NB4 (cell line): ENCODE measurements at places on chromosomes 12 and 14.

DNA sequence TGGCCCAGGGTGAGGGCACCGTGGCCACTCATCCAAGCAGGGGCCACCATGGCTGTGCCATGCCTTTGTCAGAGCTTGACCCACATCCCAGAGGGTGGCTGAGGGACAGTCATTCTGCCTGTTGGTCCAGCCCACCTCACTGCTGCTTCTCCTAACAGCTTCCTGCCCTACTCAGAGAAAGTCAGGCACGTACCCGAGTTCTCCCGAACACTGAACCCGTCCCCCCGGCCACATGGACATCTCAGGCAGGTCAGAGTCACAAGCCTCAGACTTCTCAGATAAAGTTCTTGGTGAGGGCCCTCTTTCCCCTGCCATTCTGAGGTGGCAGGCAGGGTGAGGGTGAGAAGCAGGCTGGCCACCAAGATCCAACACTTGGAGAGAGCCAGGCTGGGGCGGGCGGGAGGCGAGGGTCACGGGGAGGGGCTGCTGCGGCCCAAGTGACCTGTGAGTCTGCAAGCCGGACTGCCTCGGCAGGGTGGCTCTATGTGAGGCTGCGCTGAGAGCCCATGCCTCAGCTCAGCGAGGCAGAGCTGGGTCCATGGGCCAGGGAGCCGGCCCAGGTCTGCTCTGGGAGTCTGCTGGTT, 317.8 kb downstream of the TMEM121 start:
- no peak for DNase-seq

GRCh38 chr14:42719391-42719790, 1112.7 kb downstream of the LRFN5 start:
- DNase-seq, result no peak

GRCh38 chr12:51818566-51819300, 29.8 kb downstream of the FIGNL2 start:
- no peak for DNase-seq

DNA sequence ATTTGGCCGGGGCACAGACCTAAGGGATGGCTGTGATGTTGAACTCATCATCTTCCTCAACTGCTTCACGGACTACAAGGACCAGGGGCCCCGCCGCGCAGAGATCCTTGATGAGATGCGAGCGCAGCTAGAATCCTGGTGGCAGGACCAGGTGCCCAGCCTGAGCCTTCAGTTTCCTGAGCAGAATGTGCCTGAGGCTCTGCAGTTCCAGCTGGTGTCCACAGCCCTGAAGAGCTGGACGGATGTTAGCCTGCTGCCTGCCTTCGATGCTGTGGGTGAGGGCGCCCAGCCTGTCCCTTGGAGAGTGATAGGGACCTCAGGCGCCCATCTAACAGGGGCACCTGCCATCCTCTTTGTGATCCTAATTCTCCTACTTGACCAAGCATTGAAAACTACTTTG, 12.4 kb downstream of the OAS3 start:
- DNase-seq, result no peak

- DNase-seq, result no peak
Measured at GRCh38 chr12:42859612-42860011, 270.1 kb upstream of the PRICKLE1 start.

GRCh38 chr12:122949405-122949804, 16.9 kb downstream of the ABCB9 start:
- DNase-seq, result no peak

DNA sequence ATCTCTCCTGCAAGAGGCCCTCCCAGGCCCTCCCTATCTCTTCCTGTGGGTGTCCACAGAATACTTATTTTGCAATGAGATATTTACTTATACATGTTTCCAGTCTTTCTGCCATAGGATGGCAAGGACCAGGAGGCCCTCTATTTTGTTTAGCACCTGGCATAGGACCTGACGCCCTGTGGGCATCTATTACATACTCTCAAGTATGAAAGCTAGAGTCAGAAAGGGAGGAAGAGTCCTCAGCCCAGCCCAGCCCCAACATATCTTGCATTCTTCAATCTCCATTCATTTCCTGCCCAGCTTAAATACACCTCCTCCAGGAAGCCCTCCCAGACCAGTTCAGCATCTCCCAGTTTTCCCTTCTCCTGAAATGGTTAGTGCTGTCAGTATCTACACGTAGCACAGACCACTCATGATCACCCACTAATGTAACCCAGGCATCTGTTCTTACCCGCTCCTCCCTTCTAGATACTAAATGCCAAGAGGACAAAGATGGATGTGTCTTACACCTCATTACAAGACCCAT, 7.4 kb downstream of the FOXN4 start:
- DNase-seq, result no peak

DNA sequence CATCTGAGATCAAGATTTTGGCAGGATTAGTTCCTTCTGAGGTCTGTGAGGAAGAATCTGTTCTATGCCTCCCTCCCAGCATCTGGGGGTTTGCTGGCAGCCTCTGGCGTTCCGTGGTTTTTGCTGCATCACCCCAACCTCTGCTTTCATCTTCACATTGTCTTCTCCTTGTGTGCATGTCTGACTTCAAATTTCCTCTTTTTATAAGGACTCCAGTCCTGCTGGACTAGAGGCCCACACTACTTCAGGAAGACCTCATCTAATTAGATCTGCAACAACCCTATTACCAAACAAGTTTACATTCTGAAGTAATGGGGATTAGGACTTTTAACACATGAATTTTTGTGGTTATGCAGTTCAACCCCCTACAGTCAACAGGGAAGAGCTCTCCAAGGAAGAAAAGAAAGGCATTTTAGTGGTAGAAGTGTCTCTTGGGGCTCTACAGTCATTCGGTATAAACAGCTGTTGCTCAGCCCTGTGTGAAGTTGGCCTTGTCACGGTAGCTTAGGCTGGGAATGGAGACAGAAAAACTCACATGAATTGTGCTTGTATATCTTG, 89.7 kb downstream of the CAND1 start:
- DNase-seq, result peak; percentile 27

DNA sequence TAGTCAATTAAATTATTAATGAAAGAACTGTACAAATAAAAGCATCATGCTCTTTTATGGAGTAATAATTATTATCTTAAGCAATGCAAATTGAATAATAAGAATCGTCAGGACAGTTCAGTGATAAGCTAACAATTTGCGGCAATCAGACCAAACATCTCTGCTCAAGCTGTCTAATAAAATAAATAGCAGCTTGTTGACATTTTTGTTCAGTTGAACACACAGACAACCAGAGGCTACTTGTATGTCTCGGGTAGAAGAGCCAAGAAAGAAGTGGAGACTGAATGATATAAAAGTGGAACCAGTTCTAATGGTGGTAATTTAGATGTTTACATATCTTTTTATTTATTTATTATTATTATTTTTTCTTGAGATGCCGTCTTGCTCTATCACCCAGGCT, 57.4 kb upstream of the FOXN3 start:
- no peak for DNase-seq

- no peak for DNase-seq
Measured at GRCh38 chr12:109423392-109423791, 53.7 kb downstream of the KCTD10 start.

GRCh38 chr12:120870415-120870814, 33.7 kb downstream of the SPPL3 start:
- DNase-seq, result no peak

DNA sequence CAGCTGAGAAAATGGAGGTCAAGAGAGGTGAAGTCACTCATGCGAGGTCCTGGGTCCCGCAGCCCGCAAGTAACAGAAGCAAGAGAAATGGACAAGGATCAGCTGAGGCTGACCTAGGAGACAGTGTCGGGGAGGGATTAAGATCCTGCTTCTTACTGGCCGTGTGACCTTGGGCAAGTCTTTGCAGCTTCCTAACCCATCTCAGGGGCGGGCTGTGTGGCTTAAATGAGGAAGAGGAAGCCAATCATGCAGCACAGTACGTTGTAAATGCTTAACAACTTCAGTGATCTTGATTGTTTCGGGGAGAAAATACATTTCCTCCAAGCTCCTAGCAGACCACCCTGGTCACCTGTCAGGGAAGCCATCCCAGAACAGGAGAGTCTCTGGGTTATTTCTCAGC, 7.1 kb upstream of the PGF start:
- peak; percentile 66 for DNase-seq

DNA sequence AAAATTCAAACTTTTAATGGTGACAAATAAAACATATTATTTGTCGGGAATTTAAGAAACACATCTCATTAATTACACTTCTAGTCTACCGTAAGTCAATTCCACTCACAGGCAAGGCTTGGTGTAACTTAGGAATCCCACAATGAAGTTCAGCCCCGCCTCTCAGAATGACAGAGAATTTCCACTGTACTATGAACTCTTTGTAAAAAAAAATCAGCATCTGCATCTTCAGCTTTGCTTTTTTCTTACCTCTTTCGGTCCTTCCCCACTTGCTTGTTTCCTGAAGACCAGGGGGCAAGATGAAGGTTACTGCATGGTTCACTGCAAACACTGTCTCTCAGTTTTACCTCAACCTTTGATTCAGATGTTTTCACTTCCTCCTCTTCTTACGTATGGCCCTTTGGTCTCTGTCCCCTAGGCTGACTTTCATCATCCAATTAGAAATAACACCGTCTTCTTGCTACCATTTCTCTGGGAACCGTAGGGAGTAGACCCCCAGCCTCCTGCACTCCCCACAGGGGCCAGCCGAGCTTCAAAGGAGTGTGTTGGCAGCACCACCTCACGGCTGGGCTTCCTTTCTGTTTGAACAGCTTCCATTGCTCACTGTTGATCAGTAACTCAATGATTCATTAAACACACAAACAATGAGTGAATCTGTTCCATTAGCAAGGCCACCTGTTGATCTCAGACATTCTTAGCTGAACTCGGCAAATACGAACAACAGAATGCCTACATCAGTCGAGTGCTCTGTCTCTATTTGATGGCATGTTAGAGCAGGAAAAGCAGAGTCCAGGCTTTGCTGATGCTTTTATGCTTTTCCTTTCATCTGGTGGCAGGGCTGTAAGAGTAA, 343.0 kb downstream of the BMP4 start:
- no peak for DNase-seq

- no peak for DNase-seq
Measured at GRCh38 chr12:88662961-88663360, 82.7 kb upstream of the KITLG start.
